Cardiac fibroblast (primary cell): ENCODE measurements at places on chromosomes 6 and 20.

GRCh38 chr20:9928955-9929354 lies 90.1 kb upstream of the PAK5 start:
- no peak for DNase-seq

GRCh38 chr6:137736911-137737310 lies 130.1 kb upstream of the TNFAIP3 start:
- peak; percentile 61 for DNase-seq

GRCh38 chr6:13044390-13044789 lies 283.9 kb downstream of the TBC1D7 start:
- DNase-seq, result peak; percentile 7

DNA sequence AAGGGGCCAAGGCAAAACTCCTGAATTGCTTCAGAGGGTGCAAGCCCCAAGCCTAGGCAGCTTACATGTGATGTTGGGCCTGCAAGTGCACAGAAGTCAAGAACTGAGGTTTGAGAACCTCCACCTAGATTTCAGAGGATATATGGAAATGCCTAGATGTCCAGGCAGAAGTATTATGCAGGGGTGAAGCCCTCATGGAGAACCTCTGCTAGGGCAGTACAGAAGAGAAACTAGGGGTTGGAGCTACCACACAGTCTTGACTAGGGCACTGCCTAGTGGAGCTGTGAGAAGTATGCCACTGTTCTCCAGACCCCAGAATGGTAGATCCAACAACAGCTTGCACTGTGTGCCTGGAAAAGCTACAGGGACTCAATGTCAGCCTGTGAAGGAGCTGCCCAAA lies 179.7 kb upstream of the GJE1 start:
- DNase-seq, result no peak

- no peak for DNase-seq
Observed at GRCh38 chr6:123803504-123804013, at the start of gene NKAIN2. Gene NKAIN2 (plus strand): TSS chr6:123803865.

DNA sequence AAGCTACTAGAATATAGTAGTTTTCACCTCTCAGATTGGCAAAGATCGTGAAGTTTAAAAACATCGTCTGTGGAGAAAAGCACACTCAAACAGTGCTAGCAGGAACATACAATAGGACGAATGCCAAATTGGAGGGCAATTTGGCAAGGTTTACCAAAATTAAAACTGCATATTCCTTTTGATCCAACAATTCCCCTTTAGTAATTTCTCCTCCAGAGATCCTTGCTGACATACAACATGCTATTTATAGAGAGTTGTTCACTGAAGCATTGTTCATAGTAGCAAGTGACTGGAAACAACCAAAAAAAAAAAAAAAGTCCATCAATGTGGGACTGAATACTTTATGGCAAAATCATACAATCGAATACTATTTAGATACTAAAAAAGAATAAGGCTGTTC lies 202.2 kb downstream of the ATXN1 start:
- no peak for DNase-seq

- peak; percentile 32 for DNase-seq
Observed at GRCh38 chr20:5090191-5090590, 29.6 kb downstream of the PCNA start.

DNA sequence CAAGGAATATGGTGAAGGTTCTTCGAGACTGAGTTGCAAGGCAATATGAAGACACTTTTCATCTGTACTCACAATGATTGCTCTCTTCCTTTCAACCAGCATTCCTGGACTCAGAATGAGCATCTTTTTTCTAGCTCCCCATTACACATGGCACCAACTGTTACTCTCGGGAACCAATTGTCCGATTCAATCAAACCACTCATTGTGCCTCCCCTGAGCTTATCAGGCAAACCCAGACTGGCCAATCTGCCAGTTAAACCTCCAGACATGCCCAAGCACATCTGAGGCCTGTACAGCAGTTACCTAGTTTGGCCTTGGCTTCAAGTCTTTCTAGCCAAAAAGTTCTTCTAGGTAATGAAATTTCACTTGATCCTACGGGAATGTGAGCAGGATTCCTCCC lies 164.1 kb downstream of the ID4 start:
- DNase-seq, result no peak

DNA sequence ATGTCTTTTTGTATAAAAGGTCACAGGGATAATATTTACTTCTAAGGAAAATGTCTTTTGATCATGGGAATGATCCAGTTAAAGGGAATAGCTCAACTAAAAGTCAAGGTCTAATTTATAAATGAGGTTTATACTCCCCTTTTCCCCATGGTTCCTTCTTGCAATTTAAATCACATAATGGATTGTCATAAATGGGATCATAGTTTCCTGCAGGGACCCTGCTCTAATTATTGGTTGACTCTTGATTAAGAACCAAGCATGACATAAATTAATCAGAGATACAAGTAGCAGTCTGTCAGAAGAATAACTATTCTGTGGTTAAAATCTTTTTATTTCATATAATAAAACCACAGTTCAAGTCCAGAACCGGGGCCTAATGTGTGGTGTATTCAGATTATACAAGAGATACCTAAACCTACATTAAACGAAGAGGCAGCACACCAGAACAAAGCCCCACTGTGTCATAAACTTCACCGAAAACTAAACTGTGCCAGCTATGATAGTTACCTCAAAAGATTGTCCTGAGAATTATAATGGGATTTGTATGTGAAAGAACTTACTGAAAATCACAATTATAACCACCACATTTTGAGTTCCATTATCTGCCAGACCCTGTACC lies 43.0 kb upstream of the CD83 start:
- no peak for DNase-seq
